ENCODE measurements at places on chromosomes 13 and 19.
A peak's percentile ranks its signal among the peaks of the same experiment; 100 is the strongest.

- DNase-seq, result no peak
- peaks cover 74% of the 10 kb centered on the region for H3K36me3 ChIP-seq
- peaks cover 19% of the 10 kb centered on the region for H3K4me1 ChIP-seq
- H3K27me3 ChIP-seq, result no peaks in the 10 kb centered on the region
- no peak overlapping the region for H3K4me3 ChIP-seq
Observed at GRCh38 chr19:5246554-5247155, 94.0 kb downstream of the PTPRS start.

DNA sequence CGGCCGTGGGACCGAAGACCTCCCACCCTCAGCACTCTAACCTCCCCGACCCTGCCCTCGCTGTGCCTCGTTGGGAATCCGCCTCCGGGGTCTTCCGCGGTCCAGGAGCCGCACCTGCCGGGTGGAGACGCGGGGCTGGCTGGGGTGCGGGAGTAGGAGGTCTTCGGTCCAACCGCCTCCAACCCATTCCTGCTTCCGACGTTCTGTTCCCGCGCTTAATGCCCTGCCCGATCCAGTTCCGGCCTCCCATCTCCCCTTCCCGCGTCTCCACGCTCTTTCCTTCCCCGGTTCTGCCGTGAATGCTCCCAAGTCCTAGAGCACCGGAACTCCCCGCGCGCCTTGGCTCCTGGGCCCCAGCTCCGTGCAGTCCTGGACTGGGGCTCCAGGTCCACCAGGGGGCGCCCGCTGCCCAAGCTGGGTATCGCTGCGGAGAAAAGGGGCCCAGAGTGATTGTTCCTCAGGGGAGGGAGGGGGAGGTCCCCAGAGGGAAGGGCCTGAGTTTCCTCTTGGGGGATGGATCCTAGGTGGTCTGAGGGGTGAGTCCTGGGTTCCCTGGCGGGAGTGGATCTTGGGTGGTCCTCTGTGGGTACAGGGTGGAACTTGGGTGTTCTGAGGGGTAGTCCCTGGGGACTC lies 14.1 kb upstream of the TNFSF9 start:
- H3K4me3 ChIP-seq, result peak overlapping the region; percentile 42
- peak; percentile 87 for DNase-seq
- no peaks in the 10 kb centered on the region for H3K36me3 ChIP-seq

DNA sequence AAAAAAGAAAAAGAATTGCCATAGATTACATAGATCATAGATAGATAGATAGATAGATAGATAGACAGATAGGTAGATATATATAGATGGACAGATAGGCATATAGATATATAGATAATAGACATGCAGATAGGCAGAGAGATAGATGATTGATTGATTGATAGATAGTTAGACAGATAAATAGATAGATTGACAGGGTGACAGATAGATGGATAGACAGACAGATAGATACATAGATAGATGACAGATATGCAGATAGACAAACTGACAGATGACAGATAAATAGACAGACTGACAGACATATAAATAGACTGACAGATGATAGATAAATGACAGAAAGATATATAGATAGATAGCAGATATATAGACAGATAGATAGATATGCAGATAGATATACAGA lies 474.0 kb downstream of the IRS2 start:
- no peak overlapping the region for H3K27ac ChIP-seq
- no peak overlapping the region for H3K4me3 ChIP-seq
- no peaks in the 10 kb centered on the region for H3K36me3 ChIP-seq
- H3K27me3 ChIP-seq, result no peaks in the 10 kb centered on the region
- H3K4me1 ChIP-seq, result no peaks in the 10 kb centered on the region

DNA sequence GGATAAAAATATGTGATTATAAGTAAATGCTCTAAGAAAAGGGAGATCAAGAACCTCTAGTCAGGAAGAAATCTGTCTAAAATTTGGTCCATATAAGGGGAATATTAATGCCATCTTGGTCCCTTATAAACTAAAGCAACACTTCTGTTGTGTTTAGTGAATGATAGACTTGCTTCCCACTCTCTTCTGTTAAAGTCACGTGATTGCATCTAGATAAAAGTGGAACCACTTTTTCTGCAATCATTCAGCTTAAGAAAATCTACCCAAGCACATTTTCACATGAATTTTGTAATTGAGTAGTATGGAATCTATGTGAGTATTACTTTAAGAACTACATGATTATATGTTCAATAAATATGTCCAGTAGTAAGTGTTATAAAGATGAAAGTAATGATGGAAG lies 782.9 kb upstream of the MIR17HG start:
- no peak overlapping the region for H3K27ac ChIP-seq
- H3K4me1 ChIP-seq, result no peaks in the 10 kb centered on the region
- no peak for DNase-seq
- H3K4me3 ChIP-seq, result no peak overlapping the region
- no peaks in the 10 kb centered on the region for H3K36me3 ChIP-seq

DNA sequence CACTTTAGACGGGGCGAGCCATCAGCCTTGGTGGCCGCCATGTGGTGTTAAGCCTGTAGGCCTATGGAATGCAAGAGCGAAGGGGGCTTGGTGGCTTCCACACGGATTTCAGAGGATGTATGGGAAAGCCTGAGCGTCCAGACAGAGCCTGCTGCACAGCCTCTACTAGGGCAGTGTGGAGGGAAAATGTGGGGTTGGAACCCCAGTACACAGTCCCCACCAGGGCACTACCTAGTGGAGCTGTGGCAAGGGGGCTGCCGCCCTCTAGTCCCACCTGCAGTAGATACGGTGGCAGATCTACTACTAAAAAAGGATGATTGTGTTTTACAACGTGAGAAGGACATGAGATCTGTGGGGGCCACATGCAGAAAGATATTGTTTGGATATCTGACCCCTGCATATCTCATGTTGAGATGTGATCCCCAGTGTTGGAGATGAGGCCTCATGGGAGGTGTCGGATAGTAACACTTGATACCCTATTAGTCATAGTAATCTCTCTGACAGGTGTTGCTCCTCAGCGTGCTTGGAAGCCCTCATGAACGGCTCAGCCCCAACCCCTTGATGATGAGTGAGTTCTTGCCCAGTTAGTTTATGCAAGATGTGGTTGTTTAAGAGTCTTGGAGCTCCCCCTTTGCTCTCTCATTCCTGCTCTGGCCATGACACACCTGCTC lies 45.6 kb downstream of the LHFPL6 start:
- H3K36me3 ChIP-seq, result no peaks in the 10 kb centered on the region
- H3K27me3 ChIP-seq, result no peaks in the 10 kb centered on the region
- H3K27ac ChIP-seq, result no peak overlapping the region
- H3K4me1 ChIP-seq, result no peaks in the 10 kb centered on the region

DNA sequence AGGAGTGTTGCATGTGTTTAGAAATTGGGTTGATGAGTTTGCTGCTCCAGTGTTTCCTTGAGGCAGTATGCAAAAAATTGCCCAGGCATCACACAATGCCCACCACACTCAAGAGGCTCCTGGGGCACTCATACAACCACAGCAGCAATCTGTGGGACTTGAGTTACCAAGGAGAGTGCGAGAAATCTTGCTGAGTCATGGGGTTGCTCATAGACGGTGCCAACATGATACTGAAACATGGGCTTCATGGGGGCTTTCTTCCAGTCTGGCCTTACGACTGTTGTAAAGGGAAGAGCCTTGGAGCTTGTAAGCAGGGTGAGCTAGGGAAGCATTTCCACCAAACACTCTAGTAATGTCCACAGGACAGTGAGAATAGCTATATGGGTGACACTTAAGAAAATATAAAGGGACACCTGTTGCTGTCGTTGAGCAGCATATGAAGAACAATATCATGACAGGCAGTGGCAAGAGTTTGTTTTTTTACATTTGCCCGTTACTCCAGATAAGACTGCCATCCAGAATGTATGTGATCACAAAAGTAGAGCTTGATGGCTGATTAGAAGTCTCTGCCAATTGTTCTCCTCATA lies 1237.4 kb downstream of the UQCRFS1 start:
- H3K27me3 ChIP-seq, result no peaks in the 10 kb centered on the region
- H3K4me1 ChIP-seq, result peaks cover 5% of the 10 kb centered on the region
- no peak overlapping the region for H3K4me3 ChIP-seq
- no peak overlapping the region for H3K27ac ChIP-seq
- H3K36me3 ChIP-seq, result no peaks in the 10 kb centered on the region

DNA sequence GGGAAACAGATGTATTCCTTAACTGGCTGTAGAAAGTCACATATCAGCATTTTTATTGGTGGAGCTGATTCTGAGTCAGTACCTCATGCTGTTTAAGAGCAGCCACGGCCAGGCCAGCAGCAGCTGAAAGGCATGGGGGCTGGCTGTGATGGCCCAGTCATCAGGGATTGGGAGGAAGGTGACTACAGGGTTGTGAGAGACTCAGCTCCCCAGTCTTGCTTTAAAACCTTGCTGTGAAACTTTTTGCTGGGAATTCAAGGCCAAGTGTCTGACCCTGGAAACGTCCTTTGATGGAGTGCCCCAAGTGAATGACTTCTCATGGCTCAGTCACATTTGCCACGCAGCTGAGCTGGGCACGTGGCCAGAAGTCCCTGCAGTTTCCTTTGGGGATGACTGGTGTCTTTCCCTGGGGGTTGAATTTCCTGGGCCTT lies 39.1 kb upstream of the RNF113B start:
- no peaks in the 10 kb centered on the region for H3K4me1 ChIP-seq
- no peak overlapping the region for H3K27ac ChIP-seq
- no peaks in the 10 kb centered on the region for H3K27me3 ChIP-seq
- H3K36me3 ChIP-seq, result peaks cover 56% of the 10 kb centered on the region

DNA sequence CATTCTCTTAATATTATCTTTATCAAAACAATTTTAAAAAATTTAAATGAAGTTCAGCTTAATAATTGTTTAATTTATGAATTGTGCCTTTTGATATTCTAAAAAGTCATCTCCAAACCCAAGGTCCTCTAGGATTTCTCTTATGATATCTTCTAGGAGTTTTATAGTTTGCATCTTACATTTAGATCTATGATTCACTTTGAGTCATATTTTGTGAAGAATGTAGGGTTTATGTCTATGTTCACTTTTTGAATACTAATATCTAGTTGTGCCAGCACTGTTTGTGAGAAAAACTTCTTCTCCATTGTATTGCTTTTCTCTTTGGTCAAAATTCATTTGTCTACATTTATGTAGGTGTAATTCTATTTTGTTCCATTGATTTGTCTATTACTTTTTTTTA lies 1068.4 kb upstream of the SPRY2 start:
- H3K27me3 ChIP-seq, result no peaks in the 10 kb centered on the region
- H3K4me3 ChIP-seq, result no peak overlapping the region
- H3K4me1 ChIP-seq, result no peaks in the 10 kb centered on the region
- no peak for DNase-seq
- no peaks in the 10 kb centered on the region for H3K36me3 ChIP-seq

- H3K4me3 ChIP-seq, result peak within 1 kb of the TSS; percentile 72
- no peak for DNase-seq
- no peak within 1 kb of the TSS for H3K27ac ChIP-seq
- peaks cover 46% of the 10 kb centered on the region for H3K27me3 ChIP-seq
Observed at GRCh38 chr19:1066748-1067340, at the start of gene ARHGAP45. Gene ARHGAP45 (plus strand): TSS chr19:1067167. CDS start chr19:1067406, 239 bp downstream.

GRCh38 chr13:59674616-59675015 lies 489.1 kb downstream of the DIAPH3 start:
- H3K27ac ChIP-seq, result no peak overlapping the region
- H3K36me3 ChIP-seq, result no peaks in the 10 kb centered on the region
- no peaks in the 10 kb centered on the region for H3K27me3 ChIP-seq

- no peaks in the 10 kb centered on the region for H3K27me3 ChIP-seq
- peak overlapping the region; percentile 99 for H3K4me3 ChIP-seq
- H3K27ac ChIP-seq, result peak overlapping the region; percentile 98
Observed at GRCh38 chr13:44576351-44577235, 463 bp upstream of the TSC22D1 start.

GRCh38 chr19:11033763-11034162 lies 55.5 kb upstream of the LDLR start:
- no peaks in the 10 kb centered on the region for H3K4me1 ChIP-seq
- no peak overlapping the region for H3K27ac ChIP-seq
- DNase-seq, result no peak
- no peaks in the 10 kb centered on the region for H3K27me3 ChIP-seq
